ENCODE measurements at places on chromosomes 4 and X.

DNA sequence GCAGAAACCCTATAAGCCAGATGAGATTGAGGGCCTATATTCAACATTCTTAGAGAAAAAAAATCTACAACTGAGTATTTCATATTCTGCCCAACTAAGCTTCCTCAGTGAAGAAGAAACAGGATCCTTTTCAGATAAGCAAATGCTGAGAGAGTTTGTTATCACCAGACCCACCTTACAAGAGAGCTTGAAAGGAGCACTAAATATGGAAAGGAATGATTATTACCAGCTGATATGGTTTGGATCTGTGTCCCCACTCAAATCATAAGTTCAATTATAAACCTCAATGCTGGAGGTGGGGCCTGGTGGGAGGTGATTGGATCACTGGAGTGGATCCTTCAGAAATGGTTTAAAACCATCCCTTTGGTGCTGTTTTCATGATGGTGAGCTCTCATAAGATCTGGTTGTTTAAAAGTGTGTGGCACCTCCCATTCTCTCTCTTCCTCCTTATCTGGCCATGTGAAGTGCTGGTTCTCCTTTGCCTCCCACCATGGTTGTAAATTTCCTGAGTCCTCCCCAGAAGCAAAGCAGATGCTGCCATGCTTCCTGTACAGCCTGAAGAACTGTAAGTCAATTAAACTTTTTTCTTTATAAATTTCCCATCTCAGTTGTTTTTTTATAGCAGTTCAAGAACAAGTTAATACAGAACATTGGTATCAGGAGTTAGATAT is 144.2 kb downstream of the MSN start:
- peak; percentile 69 for DNase-seq

DNA sequence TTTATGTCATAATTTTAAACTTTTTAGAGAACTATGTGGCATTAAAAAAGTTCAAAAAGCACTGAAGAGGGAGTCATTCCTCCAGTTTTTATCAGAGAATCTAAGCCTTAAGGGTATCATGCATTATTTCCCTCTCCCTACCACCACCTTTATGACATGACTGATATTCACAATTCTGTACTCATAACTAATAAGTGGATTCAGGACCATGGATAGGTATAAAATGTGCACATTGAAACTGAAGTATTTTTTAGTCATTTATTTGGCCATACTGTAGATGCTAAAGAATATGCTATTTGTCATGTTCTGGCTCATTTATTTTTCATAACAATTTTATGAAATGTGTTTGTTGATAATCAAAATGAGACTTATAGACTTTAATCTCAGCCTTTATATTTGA is 897.5 kb upstream of the AGA start:
- DNase-seq: no peak

DNA sequence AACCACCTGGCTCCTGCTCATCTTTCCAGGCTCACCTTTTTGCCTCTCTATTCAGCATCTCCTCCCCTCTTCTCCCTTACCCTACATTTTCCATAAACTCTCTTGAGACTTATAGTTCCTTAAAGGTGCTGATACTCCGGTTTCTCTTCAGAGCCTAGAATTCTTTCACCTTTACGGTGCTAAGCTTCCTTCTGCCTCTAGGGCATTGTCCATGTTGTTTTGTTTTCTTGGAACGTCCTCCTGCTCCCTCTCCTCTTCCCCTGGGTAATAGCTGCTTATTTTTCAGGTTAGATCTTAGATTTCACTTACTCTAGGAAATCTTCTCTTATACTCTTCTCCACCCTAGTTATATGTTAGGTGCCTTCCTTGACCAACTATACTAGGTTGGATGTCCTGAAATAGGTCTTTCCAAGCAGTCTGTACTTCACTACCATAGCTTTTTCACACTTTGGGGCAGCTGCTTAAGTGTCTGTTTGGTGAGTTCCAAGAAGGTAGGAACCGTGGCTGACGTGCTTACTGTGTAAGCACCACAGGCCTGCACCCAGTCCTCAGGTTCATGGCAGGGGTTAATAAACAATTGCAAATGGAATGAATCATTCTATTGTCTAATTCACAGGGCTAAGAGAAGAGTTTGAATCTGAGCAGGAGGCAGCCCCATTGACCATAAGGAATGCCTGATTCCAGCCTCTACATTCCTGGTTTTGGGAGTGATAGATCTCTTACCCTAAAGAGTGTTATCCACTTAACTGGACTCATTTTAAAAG is 227.5 kb downstream of the MGST2 start:
- no peak for DNase-seq

DNA sequence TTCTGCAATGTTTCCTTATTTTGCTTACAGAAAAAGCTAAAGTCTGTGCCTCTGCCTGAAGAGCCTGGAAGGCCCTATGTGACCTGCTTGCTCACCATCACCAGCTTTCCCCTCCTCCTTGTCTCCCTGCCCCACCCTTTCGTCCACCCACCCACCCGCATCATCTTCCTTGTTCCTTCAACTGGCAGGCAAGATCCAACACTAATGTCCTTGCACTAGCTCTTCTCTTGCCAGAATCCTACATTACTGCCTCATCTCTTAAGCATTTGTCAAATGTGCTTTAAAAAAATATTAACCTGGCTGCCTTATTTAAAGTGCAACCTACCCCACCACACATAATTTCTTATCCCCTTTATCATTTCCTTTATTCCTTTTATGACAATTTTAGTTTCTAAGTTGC is 165.1 kb upstream of the PPP3CA start:
- no peak for DNase-seq

GRCh38 chr4:84985952-84986351 is 19.5 kb upstream of the WDFY3 start:
- no peak for DNase-seq

- DNase-seq: no peak
Measured at GRCh38 chr4:70515367-70516250, 2.8 kb upstream of the AMTN start.

DNA sequence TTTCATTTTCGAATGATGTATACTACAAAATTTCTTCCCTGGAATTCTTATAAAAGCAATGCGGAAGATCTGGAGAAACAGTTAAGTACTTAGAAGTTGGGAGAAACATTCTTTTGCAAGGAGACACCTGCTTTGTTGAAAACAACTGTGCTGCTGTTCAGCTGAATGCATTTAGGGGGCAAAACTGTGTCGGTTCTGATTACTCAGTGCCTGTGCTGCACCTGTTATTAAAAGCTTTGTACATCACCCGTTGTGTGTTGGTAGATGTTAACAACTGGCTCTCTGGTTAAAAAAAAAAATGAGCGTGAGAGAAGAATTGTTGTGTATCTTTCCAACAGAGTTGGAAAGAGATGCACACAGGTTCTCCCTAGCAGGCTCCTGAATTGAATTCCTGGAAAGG is 184.1 kb upstream of the HHIP start:
- no peak for DNase-seq

- no peak for DNase-seq
Measured at GRCh38 chrX:15812192-15812938, 22.1 kb downstream of the ZRSR2 start.

DNA sequence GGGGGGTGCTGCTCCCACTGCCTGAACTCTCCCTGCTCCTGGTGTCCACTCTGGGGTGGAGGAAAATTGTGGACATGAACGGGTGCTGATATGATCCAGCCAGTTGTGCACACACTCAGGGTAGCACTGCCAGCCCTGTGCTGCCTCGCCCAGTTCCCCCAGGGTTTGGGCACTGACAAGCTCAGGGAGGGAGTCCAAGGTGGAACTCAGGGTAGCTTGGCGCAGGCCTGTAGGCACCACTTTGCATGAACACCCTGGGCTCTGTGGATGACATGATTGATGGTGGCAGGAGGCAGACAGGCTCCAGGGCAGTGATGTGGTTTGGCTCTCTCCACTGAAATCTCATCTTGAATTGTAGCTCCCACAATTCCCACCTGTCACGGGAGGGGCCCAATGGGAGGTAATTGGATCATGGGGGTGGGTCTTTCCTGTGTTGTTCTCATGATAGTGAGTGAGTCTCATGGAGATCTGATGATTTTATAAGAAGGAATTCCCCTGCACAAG is 572.0 kb upstream of the PABPC4L start:
- no peak for DNase-seq

GRCh38 chrX:11351375-11352295 is 58.4 kb downstream of the AMELX start:
- peak; percentile 14 for DNase-seq

GRCh38 chrX:154526901-154527675 is 11.1 kb upstream of the FAM3A start:
- peak; percentile 94 for DNase-seq

- no peak for DNase-seq
Measured at GRCh38 chr4:188707036-188707435, 567.8 kb downstream of the TRIML1 start.

- DNase-seq: peak; percentile 14
Measured at GRCh38 chr4:89598602-89599001, 238.4 kb downstream of the SNCA start.

DNA sequence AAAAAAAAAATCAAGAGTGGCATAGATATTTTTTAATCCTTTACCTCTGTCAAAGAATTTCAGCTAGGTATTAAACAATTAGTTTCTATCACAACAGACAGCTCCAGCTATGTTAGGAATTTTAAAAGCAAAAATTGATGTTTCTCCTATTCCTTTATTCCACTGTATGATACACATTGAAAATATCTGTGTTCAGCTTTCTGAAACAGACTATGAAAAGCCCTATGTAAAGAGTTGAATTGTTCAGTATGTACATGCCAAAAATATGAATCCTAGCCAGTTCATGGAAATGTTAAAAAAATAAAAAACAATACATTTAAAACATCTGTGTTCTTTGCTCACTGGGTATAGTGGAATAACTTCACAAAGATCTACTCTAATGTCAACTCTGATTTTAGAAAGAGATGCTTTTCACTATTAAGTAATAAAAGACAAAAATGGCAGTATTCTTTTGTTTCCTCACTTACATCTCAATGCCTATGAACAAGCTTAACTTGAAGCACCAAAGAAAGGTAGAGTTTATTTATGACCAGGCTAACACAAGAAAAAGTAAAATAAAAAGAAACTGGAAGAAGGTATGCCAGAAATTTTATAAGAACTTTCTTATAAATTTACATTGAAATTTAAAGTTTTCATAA is 32.1 kb downstream of the FBXW7 start:
- no peak for DNase-seq

- DNase-seq: no peak
Measured at GRCh38 chr4:76215077-76215476, 1.5 kb upstream of the SCARB2 start.

- DNase-seq: no peak
Measured at GRCh38 chr4:90318193-90318592, 191.0 kb downstream of the CCSER1 start.

- no peak for DNase-seq
Measured at GRCh38 chr4:10032625-10033024, 11.3 kb upstream of the SLC2A9 start.

- no peak for DNase-seq
Measured at GRCh38 chr4:154344686-154345085, 146.9 kb downstream of the DCHS2 start.

DNA sequence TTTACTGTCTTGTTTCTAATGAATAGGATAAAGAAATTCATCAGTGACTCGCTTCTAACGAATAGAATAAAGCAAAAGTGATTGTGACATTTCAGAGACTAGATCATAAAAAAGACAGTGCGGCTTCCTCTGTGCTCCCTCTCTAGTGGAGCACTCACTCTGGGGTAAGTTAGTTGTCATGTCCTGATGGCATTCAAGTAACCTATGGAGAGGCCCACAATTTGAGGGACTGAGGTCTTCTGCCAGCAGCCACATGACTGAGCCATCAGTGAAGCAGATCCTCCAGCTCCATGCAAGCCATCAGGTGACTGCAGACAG is 72.4 kb downstream of the YIPF6 start:
- no peak for DNase-seq

DNA sequence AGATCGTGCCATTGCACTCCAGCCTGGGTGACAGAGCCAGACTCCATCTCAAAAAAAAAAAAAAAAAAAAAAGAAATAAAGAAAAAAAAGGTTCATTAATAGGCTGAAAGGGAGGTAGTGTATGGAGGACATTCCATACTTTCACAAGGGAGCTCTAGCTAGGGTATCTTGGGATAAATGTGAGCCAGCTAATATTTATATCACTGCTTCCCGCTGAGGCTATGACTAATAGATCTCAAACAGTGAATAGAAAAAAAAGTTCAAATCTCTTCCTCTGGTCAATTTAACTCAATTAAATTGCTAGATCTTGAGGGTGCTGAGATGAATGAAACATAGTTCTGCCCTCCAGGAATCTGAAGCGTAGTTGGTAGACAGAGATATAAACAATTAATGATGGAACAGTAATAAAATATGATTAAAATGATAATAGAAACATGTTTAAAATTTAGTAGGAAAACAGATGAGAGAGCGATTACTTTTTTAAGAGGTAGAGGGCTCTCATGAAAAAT is 55.7 kb upstream of the SHISA3 start:
- no peak for DNase-seq

DNA sequence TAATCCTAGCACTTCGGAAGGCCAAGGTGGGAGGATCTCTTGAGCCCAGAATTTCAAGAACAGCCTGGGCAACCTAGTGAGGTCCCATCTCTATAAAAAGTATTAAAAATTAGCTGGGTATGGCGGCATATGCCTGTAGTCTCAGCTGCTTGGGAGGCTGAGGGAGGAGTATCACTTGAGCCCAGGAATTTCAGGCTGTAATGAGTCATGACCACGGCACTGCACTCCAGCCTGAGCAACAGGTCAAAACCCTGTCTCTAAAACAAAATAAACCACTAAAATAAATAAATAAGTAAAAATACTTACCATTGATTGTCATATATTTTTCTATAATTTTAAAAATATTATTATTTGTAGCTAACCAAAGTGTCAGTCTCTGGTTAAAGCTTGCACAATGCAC is 315.6 kb upstream of the SMIM31 start:
- DNase-seq: no peak

DNA sequence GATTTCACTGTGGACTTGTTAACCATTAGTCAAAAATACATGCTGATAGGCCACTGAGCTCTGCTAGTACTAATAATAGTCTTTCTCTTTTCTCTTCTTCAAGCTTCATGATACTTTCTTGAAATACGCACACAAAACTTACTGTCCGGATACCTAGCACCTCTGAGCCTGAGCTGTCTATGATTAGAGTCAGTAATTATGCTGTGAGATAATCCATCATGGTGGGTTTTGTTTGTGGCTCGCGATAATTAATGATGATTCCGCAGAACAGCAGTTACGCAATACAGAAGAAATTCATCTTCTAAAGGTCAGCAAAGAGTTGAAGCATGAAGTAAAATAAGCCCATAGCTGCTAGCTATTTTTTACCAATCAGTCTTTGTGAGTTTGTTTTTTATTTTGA is 511.5 kb upstream of the GALNT7 start:
- no peak for DNase-seq

DNA sequence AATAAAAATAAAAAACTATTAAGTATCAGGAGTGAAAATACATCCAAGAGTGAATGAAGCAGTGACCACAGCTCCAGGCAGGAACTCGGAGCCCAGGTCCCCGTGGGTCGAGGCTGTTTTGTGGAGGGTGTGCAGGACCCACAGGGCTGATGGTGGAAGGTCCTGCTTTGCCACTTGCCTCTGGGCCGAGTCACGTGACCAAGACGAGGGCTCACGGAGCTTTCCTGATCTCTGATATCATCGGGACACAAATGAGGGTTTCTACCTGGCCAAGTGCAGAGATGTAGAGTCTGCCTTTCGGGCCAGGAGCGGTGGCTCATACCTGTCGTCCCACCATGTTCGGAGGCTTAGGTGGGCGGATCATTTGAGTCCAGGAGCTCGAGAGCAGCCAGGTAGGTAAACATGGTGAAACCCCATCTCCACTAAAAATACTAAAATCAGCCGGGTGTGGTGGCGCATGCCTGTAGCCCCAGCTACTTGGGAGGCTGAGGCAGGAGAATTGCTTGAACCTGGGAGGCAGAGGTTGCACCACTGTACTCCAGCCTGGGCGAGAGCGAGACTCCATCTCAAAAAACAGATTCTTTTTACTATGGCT is 7.2 kb downstream of the SLC25A6 start:
- DNase-seq: no peak

Measured in KBM-7 (cell line).